ENCODE measurements at places on chromosomes 4 and X.

GRCh38 chrX:72308566-72309296, 3.0 kb upstream of the CITED1 start:
- peak; percentile 40 for ATAC-seq

DNA sequence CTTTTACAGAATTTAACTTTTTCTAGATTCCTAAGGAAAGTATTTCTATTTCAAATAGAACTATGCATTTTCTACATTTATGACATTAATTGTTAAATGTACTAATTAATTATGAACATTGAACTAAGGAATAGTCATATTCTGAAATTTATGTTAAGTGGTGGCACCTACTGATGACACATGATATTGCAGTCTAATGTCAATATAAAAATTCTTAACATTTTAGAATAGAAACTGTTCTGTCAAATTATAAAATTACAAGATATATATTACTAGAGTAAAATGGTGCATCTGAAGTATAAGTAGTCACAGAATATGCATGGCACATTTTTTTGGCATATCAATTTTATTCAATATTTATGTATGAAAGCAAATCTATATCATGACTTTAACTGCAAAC, 40.2 kb upstream of the NDNF start:
- ATAC-seq, result no peak

GRCh38 chrX:153722704-153723350, 1.4 kb downstream of the BCAP31 start:
- ATAC-seq, result no peak

DNA sequence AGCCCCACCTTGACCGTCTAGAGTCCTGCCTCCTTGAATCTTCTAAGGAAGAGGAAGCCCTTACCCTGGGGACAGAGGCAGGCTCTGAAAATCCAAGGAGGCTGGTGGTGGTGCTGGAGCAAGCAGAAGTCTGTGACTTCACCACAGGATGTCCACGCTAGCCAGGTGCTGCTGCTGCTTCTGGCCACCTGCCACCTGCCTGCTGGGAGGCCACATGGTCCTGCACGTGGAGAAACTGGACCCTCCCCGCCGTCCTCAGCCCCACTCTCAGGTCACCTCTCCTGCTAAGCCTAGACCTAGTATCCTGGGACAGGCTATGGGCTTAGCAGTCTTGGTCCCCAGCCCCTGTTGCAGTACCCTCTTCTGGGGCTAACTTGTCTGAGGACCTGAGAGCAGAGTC, 15.8 kb downstream of the TMEM31 start:
- ATAC-seq, result no peak

- no peak for ATAC-seq
Observed at GRCh38 chr4:47817275-47817674, 20.6 kb downstream of the CORIN start.

- ATAC-seq, result no peak
Observed at GRCh38 chr4:17066236-17066635, 167.8 kb upstream of the LDB2 start.

DNA sequence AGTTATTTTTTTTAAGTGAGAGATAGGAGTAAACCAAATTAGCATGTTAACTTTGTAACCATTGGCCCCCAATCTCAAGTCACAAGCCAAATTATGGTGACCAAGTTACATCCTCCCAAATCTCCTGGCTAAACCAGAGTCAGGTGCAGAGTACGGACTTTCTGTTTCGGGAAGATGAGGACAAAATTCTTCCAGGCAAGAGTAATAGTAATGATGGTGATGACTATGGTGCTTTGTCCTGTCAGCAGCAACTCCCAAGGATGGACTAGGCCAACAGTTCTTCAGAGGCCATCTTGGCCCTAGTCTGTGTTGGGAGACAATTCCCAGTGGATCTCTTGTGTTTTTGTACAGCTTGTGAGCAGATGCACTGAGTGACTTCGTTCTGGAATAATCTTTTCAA, 148.8 kb downstream of the GPC3 start:
- no peak for ATAC-seq

DNA sequence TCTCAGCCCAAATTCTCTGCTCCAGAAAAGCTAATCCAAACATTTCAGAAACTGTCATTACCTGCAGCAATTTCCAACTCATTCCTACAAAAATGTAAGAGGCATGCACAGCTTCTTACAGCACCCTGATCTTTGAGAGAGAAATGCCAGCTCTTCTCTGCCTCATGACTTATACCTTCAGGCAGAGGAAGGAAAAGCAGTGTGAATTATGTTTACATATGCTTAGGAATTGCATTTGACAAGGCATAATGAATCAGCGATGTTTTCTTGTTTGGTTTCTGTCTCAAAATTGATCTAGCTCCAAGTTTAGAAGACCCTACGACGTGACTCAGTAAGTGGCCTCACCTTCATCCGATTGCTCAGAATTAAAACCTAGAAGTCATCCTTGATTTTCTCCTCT, 21.8 kb upstream of the AGA start:
- no peak for ATAC-seq

DNA sequence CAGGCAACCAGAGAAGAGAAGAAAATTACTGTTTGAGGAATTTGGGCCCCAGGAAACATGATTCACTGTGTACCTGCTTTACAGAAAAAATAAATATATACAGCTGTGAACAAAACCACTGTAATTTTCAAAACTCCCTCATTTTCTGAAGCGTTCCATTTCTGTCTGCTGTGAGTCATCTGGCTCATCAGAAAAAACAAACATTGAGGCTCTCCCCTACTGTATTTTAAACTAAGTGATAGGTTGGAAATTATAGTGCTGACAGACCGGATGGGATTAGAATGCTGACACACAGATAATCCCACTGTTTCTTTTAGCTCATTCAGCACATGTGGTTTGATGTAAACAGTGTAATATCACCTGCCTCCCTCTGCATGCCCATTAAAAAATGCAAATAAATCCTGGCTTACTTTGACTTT, 847.0 kb downstream of the TRIML1 start:
- no peak for ATAC-seq

DNA sequence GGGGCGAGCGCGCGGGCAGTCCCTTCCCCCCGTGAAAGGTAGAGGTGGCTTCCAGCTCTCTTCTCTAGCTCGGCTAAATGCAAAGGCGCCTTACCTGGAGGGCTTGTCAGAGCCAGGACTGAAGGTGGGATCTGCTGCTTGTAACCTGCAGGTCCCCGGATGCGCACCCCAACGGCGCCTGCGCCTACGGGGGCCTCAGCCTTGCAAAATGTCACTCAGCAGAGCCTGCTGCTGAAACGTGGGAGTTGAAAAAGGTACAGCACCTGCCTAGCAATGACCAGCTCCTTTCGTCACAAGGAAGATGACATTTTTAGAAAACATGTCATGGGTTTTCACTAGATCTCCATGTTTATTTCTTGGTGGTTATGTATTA, 583 bp downstream of the ABHD18 start:
- ATAC-seq, result peak; percentile 39

- ATAC-seq, result no peak
Observed at GRCh38 chrX:68060506-68061205, 372.6 kb downstream of the OPHN1 start.

- no peak for ATAC-seq
Observed at GRCh38 chrX:45889471-45889870, 655.8 kb downstream of the ZNF674 start.

GRCh38 chr4:93267747-93268146, 560.8 kb upstream of the ATOH1 start:
- no peak for ATAC-seq

DNA sequence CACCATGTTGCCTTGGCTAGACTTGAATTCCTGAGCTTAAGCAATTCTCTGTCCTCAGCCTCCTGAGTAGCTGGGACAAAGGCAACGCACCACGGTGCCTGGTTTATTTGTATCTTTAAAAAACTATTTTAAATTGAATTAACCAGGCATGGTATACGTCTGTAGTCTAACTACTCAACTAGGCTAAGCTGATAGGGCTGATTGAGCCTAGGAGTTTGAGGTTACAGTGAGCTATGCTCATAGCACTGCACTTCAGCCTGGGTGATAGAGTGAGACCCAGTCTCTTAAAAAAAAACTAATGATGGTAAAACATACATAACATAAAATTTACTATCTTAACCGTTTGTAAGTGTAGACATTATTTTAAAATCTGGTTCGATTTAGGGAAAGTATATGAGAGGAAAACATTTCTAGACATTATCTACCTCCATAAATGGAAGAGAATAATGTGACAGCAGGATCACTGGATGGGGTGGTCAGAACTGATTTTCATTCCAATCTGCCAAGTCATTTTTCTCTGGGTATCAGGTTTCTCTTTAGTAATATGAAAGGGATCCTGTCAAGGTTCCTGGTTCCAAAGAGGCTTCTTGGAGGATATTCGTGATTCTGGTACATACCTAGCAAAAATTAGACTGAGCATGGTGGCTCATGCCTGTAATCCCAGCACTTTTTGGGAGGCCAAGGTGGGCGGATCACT, 8.7 kb upstream of the ITGB1BP2 start:
- ATAC-seq, result no peak

DNA sequence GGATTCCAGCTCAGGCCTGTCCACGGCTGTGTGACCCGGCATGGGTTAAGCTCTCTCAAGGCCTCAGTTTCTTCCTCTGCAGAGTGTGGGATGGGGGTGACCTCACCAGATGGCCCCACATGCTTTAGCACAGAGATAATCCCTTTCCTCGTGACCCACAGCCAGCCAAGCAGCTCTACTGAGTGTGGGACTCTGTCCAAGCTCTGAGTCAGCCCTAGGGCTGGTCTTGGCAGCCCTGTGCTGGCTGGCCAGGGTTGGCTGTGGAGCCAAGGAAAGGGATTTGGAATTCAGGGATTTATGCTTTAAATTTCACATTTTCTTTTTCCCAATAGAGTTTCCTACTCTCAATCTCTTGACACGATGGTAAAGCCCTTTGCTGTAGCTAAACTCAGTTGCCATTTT, 19.7 kb upstream of the SPON2 start:
- no peak for ATAC-seq

DNA sequence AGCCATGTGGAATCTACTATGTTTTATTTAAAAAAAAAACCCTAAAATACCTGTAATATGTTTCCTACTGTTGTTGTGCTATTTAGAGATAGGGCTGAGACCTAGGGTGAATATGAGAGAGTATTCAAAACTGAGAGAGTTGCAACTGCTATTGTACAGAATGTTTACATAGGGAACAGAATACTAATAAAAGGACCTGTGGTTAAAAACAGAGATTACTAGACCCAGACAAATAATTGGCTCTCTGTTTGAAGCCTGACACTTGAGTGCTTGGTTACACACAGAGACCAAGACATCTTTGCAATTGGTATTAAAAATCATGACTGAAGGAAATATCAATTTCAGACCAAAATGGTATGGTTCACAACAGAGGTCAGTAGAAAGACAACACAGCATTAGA, 278.9 kb upstream of the GIMD1 start:
- no peak for ATAC-seq

DNA sequence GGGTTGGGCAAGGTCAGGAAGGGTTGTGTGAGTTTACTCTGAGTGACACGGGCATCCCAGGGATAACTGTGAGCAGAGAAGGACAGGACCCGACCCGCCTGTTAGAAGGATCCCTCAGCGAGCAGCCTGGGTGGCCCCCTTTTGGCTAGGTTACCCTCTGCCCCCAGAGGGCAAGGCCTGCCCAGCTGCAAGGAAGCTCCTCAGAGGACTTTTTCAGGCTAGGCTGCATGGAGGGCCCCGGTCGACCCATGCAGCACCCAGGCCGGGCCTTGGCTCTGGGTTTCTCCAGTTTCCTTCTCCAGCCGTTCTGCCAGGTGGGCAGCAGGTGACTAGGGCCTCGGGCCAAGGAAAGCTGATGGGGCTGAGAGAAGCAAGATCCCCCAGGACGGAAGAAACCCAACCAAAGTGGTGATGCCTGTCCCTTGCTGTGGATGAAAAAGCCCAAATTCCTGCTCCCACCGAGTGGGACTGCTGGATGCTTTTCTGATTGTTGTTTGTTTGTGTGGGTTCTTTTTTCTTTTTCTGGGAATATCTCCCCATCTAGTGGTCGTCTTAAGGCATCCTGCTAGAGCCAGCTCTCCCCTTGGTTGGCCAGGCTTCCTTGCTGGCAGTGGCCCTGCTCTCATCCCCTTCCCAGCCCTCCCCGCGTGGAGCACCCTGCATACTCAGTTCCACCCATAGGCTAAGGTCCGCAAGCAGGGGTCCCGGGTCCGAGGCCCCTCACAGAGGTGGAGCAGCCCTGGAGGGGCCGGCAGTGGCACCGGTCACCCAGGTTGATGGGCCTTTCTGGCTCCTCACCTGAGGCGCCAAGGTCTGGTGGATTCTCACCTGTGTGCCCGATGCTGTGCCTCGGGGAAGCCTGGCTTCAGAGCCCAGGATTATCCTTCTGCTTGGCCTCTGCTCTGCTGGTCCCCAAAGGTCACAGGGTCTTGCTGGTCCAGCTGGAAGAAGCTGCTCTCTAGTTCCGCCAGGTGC, 1.8 kb downstream of the ZFP92 start:
- no peak for ATAC-seq

DNA sequence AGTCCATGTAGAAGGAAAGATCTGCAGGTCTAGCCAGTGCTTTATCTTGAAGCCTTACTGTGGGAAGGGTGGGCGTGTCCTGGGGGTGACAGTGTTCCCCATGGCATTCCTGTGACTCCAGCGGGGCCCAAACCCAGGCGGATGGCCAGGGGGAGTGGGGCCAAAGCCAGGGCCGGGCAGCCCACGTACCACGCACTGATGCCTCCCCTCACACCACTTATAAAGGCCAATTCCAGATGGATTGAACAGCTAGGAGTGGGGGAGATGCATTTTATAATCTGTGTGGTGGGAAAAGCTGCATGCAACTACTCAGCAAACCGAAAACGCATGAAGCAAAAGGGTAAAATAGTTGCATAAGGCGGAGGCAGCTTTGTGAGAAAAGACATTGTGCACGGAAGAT, 36.4 kb downstream of the NELFA start:
- ATAC-seq, result no peak

DNA sequence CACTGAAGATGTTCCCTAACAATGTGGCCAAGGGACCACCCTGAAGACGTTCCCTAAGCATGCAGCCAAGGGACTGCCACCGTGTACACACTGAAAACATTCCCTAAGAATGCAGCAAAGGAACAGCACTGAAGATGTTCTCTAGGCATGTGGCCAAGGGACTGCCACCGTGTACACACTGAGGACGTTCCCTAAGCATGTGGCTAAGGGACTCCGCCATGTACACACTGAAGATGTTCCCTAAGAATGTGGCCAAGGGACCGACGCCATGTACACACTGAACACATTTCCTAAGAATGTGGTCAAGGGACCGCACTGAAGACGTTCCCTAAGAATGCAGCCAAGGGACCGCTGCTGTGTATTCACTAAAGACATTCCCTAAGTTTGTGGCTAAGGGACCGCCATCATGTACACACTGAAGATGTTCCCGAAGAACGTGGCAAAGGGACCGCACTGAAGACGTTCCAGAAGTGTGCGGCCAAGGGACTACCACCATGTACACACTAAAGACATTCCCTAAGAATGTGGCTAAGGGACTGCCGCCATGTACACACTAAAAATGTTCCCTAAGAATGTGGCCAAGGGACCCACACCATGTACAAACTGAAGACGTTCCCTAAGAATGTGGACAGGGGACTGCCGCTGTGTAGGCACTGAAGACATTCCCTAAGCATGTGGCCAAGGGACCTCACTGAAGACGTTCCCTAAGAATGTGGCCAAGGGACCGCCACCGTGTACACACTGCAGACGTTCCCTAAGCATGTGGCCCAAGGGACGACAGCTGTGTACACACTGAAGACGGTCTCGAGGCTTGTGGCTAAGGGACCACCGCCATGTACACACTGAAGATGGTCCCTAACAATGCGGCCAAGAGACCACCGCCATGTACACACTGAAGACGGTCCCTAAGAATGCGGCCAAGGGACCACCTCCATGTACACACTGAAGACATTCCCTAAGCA, 54.8 kb downstream of the DHRSX start:
- no peak for ATAC-seq

GRCh38 chrX:2898846-2899512, 30.2 kb downstream of the ARSD start:
- no peak for ATAC-seq

GRCh38 chr4:166941629-166942028, 292.7 kb downstream of the SPOCK3 start:
- no peak for ATAC-seq
